ENCODE measurements at places on chromosomes 6 and 20.
A peak's percentile ranks its signal among the peaks of the same experiment; 100 is the strongest.

DNA sequence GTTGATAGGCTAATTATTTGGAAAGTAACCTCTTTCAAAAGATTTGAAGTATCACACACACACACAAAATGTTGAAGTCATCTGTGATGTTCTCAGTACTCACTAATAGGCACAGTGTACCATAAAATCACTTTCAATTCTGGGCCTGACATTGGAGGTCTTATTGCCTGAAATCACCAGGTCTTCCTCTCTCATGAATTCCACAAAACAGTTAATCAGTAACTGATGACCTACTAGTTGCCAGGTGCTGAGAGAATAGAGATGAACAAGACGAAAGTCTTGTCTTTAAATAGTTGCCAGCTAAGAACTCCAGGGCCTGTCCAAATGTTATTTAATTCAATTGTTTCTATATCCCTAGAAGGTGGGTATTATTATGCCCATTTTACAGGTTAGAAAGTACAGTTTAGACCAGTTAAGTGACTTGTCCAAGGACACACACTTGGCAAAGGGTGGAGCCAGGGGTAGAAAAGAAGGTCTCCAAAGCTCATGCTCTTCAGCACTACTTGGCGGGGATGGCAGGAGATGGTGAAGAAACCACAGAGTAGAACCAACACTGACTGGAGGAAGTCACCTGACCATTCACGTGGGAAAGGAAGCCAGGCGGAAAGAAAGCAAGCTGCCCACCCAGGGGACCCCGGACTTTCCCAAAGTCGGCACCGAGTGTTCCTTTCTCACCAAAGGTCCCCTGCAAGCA, 116.4 kb downstream of the KIF6 start:
- no peak for DNase-seq

DNA sequence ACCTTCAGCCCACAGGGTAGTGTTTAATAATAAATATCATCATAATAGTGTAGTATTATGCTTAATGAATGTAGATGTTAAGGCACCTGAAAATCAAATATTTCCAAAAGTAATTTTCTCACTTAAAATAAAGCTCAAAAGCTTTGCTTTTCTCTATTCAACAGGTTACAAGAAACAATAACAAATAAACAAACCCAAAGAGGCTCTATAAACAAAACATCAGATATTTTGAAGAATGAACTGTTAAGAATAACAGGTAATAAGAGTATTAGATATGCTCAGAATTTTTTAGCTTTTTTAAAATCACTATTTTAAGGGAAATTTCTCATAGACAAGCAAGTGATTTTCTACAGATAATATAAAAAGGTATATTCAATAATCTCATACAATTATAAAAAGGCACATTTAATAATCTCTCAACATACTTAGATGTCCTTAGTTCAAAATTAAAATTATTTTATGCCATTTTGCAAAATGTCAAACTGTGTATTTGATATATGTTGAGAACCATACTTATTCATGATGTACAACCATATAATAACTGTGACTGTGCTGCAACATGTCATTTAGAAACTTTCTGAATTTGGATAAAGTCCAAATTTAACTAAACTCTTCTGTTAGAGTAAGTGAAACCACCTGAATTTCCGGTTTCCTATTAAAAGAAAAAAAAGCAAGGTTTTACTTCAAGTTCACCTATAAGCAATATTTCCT, 35.8 kb downstream of the PHIP start:
- DNase-seq, result no peak

GRCh38 chr6:79377888-79378348, 143.4 kb upstream of the HMGN3 start:
- no peak for DNase-seq

DNA sequence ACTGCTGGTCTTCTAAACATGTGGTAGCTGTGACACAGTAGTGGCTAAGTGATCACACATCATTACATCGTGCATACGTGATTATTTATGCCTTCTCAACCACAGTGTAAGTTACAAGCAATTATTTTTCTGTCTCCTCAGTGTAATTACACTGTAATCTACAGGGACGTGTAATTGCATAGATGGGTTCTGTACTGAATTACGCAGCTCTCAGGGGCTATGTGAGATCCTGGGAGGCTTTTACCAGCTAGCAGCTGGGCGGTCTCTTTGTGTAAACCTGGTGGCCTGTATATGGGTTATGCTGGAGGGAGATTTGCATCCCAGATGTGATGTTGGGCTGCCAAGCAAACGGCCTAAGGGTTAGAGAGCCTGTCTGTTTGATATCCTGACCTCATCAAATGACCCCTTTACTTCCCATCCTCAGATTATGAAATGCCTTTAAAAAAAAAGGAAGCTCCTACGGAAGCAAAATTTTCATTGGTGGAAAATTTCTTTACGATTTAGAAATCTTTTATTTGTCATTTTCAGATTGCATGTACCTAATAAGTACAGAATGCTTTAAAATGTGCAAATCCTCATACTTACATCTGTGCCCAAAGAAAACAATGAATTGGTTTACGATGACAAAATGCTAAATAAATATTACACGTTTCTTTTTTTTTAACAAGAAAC, 402.8 kb upstream of the JAG1 start:
- peak; percentile 34 for DNase-seq

- no peak for DNase-seq
Observed at GRCh38 chr6:47718571-47718970, 20.2 kb downstream of the ADGRF4 start.

DNA sequence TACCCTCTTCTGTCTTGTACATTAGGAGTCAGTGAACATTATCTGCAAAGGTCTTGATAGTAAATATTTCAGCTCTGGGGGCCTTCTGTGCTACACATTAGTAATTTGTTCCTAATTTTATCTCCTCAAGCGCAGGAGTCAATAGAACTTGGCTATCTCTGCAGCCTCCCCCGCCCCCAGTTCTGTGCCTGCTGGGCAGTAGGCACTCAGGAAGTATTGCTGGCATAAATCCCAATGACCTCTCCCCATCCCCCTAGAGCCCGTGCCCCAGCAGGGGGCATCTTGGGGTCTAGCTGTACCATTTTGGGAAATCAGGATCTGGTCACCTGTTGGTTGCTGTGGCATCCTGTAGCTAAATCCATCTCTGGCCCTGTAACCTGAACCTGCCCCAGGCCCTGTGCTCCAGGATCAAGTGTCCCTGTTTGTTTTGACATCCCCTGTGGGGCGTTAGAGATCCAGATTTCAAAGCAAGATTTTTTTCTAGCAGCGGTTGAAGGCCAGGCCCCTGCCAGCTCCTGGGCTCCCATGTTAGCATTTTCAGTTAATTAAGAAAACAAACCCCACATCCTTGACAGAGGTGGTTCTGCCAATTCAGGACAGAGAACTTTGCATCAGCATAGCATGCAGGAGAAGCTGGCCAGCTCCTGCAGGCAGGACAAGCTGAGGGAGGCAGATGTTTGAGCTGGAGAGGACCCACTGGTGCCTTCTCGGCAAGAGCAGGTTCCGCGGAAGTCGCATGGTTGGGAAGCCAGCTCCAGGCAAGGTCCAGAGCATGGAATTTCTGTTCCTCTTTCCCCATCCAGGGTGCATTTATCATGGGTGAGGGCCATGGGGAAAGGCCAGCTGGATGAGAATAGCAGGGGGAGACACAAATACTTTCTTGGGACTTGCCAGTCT, 32.1 kb downstream of the DAAM2 start:
- DNase-seq, result no peak

GRCh38 chr20:50252701-50253100, 62.1 kb downstream of the CEBPB start:
- no peak for DNase-seq

DNA sequence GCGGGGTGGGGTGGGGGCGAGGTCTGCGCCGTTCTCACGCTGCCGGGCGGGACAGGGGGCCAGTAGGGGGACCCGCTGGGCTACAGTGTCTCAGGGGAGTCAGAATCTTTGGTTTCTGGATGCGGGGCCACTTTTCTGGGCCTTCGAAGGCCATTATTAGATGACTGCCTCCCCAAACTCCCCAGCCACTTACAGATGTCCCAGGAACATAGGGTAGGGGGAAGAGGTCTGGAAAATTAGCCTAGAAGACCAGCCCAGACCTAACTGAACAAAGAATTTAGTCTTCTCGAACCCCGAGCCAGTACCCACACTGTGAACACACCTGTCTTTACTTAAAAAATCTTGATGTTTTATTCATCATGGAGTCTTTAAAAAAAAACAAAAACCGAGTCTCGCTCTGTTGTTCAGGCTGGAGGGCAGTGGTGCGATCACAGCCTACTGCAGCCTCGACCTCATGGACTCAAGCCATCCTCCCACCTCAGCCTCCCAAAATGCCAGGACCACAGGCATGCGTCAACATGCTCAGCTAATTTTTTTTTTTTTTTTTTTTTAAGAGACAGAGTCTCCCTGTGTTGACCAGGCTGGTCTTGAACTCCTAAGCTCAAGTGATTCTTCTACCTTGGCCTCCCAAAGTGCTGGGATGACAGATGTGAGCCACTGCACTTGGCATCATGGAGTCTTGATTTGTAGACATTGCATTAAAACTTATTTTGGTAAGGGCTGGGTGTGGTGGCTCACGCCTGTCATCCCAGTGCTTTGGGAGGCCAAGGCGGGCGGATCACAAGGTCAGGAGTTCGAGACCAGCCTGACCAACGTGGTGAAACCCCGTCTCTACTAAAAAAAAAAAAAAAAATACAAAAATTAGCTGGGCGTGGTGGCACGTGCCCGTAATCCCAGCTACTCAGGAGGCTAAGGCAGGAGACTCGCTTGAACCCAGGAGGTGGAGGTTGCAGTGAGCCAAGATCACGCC, 3.3 kb upstream of the SLC29A1 start:
- DNase-seq, result no peak

GRCh38 chr6:161228096-161228495, 45.8 kb downstream of the AGPAT4 start:
- no peak for DNase-seq

- no peak for DNase-seq
Observed at GRCh38 chr6:28710466-28711191, 184.9 kb downstream of the GPX5 start.

GRCh38 chr6:123541462-123541861, 95.3 kb downstream of the TRDN start:
- DNase-seq, result no peak

GRCh38 chr6:152401978-152402377, 235.2 kb downstream of the SYNE1 start:
- DNase-seq, result no peak

GRCh38 chr6:30855429-30856075, 28.8 kb upstream of the DDR1 start:
- no peak for DNase-seq

DNA sequence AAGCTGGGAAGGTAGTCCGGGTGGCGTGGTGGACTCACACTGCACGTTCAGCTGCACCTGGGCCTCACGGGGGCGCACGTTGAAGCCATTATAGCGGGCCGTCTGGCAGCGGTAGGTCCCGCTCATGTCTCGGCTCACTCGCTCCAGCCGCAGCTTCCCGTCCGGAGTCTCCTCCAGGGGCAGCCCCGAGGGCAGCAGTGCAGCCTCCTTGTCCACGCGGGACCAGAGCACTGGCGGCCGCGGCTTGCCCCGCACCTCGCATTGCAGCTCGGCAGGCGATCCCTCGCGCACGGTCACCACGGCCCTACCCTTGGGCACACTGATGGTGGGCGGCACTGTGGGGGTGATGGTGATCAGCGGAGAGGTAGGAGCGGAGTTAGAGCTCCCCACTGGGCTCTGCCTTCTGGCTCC, 47.6 kb downstream of the MDGA1 start:
- DNase-seq, result no peak

- no peak for DNase-seq
Observed at GRCh38 chr6:112695001-112695400, 347.9 kb downstream of the RFPL4B start.

- DNase-seq, result no peak
Observed at GRCh38 chr6:17206566-17207072, 74.5 kb upstream of the RBM24 start.

DNA sequence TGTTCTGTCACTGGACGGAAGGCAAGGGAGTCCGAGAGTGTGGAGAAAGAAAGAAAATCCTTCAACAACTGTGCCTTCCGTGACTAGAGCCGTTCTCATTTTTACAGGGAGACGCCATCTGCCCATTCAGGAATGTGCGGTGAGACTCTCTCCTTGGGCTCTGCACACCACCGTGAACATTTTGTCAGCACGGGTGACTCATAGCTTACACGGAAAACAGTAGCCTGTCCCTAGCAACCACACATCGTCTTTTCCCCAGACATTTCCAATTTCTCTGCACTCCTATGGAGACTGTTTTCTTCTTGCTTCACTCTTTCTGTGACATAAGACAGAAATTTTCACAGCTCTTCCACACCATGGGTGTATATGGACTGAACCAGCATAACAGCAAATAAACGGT, 55.1 kb downstream of the TBXT start:
- no peak for DNase-seq

DNA sequence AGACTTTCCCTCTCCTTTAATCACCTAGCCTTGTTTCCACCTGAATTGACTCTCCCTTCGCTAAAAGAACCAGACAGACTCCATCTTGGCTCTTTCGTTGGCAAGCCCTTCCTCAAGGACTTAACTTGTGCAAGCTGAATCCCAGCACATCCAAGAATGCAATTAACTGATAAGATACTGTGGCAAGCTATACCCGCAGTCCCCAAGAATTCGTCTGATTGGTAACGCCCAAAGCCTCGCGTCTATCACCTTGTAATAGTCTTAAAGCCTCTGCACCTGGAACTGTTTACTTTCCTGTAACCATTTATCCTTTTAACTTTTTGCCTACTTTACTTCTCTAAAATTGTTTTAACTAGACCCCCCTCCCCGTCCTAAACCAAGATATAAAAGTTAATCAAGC, 15.6 kb upstream of the MYCT1 start:
- DNase-seq, result no peak

- DNase-seq, result no peak
Observed at GRCh38 chr6:62746968-62747367, 460.9 kb upstream of the KHDRBS2 start.

GRCh38 chr6:154371281-154371680, 14.7 kb upstream of the IPCEF1 start:
- peak; percentile 53 for DNase-seq

DNA sequence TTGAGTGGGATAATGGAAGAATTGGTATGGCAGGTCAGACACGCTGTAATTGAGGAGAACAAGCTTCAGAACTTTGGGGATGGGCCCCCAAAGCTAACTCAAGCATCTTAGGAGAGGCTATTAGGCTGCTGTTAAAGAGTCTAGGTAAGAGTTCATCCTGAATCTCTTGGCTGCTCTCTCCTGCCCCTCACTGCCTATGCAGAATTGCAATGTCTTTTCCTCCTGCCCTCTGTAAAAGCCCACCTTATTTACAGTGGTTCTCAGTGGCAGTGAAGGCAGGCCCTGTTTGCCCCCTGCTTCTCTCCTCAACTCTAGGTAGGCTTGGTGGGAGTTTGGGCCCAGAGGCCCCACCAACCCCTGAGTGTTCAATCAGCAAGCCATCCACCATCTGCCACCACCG, 55.0 kb downstream of the LYRM2 start:
- no peak for DNase-seq

- DNase-seq, result peak; percentile 32
Observed at GRCh38 chr6:2081155-2082138, 164.0 kb downstream of the GMDS start.

GRCh38 chr20:52103335-52103912, 88.2 kb downstream of the ZFP64 start:
- peak; percentile 66 for DNase-seq

- peak; percentile 83 for DNase-seq
Observed at GRCh38 chr6:157962601-157963302, 18.9 kb upstream of the SYNJ2 start.

GRCh38 chr20:53916173-53916512, 154.3 kb downstream of the BCAS1 start:
- no peak for DNase-seq
